Femur (tissue), 1 donor: ENCODE measurements at places on chromosomes 11 and 22.

DNA sequence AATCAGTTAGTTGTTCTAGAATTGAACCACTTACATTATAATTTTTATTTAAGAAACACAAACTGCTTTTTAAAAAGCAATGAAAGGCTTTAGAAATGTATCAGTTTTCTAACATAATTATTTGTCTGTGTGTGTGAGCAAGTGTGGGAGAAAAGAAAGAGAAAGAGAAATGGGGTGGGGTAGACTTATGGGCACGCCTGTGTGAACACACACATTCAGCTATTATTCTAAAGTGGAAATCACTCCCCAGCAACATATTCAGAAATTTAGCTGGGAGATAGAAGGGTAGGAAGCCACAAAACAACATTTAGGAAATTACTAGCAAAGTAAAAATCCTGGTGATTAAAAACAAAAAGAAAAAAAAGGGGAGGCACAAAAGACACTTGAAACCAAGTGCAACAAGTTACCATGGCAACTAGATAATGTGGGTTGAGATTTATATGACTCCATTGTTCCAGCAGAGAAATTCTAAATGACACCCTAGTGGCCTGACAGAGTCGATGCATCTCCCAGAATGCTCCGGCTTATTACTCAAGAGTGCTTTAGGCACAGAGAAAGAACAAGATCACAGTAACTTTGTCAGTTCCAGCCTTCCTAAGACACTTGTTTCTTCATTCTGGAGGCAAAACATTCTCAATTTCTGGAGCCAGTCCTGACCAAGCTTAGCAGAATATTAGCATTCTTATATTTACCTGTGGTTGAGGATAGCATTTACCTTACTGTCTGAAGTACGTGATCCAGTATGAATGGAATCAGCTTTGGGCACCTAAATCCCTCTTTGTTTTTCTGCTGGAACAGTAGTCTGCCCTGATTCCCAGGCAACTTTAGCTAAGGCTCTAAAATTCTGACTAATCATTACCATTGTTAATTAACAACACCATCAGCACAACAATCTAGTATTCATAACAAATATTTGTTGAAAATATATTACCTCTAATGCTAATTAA lies 444.4 kb downstream of the DLG2 start:
- no peak for DNase-seq

- DNase-seq = no peak
Measured at GRCh38 chr22:38267086-38267485, 5.7 kb downstream of the TMEM184B start.

DNA sequence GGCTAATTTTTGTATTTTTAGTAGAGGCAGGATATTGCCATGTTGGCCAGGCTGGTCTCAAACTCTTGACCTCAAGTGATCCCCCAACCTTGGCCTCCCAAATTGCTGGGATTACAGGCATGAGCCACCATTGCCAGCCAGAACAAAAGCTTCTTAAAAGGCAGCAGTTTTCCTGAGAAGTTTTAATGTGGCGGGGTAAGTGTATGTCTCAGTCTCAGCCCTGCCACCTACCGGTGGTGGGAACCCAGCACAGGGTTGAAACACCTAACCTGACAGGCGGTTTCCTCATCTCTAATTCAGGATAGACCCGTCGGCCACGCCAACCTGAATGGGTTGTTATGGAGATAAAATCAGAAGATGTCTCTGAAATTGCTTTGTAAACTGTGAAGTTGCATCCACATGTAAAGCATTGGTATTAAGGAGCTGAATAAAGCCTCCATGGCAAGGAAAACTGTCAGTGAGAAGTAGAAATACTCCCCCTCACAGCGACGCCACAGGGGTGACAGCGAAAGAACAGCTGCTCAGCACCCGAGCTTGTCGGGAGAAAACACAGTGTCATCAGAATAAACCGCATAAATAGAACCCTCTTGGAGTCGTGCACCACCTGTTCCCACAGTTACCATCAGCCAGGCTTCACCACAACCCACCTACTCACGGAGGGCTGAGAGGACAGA lies 165.9 kb upstream of the NCAM1 start:
- DNase-seq = no peak

GRCh38 chr11:8203414-8203715 lies 34.5 kb upstream of the RIC3 start:
- no peak for DNase-seq
